Fibroblast of skin of left quadriceps (primary cell): ENCODE measurements at places on chromosomes 12 and 14.

DNA sequence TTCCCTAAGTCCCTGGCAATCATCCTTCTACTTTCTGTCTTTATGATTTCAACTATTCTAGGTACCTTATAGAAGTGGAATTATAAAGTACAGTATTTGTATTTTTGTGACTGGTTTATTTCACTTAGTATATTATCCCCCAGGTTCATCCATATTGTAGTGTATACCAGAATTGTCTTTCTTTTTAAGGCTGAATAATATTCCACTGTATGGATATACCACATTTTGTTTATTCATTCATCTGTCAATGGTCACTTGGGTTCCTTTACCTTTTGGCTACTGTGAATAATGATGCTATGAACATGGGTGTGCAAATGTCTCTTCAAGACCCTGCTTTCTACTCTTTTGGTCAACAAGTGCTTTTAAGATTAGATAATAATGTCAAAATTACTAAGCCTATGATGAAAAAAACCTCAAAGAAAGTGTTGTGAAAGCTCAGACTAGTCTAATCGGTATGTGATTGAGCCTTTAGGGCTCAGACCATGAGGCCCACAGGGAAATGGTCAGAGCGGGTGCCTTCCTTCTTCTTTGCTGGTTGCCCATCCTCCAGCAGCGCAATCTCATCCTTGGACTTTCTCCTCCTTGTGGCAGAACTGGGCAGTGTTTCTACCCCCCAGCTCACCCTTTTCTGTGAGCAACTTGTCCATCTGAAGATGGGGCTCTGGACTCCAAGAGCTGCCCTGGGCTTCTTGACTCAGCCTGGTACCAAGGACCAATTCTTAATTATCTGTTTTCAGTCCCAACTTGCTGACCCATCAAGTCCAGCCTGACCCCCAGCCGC, 105.4 kb downstream of the TTC8 start:
- no peak for DNase-seq

DNA sequence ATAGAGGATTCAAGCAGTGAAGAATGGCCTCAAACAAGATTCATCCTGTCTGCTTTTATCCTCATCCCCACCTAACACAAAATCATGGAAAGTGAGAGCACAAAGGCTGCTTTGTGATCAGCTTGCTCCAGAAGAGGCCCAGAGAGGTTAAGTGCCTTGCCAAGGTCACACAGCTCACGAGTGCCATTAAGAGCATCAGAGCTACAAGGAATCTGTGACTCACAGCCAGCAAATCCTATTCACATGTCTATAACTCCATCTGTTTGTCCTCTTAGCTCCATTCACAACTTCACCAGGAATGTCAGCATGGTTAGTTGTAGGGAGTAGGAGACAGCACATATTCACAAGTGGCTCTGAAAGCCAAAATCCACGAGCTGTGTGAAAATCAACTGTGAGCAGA, 79.8 kb downstream of the TTC9 start:
- no peak for DNase-seq

- DNase-seq, result no peak
Measured at GRCh38 chr12:46946137-46946536, 120.3 kb upstream of the SLC38A4 start.

- DNase-seq, result no peak
Measured at GRCh38 chr12:122834104-122834920, 945 bp upstream of the HIP1R start.

- no peak for DNase-seq
Measured at GRCh38 chr12:65642061-65642661, 182.1 kb upstream of the HMGA2 start.

DNA sequence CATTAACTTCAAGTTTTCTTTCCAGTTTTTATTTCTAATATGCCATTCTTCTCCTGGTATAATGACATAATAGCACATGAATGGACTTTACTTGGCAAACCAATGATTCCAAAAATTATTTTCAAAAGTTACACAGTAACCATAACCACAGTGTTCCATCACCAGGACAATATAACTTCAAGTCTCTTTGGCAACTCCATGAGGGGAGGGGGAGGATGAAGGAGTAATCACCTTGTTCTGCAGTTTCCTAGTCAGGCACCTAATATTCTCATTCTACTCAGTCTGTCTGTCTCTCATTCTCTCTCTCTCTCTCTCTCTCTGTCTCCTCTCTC, 66.6 kb downstream of the BTG1 start:
- DNase-seq, result no peak

DNA sequence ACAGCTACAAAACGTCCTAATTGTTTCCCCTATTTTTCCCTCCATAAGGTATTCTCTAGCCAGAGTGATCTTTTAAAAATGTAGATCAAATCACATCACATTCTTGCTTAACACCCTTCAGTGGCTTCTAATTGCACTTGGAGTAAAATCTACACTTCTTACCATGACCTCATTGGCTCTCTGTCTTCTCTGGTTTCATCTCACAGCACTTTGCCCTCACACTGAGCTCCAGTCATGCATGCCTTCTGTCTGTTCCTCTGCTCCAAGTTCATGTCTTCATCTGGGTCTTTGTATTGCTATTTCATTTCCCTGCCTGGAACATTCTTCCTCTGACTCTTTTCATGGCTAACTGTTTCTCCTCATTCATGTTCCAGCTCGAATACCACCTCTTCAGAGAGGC, 220.4 kb upstream of the GARIN6 start:
- no peak for DNase-seq

- DNase-seq, result no peak
Measured at GRCh38 chr12:10453156-10453555, at the start of gene KLRC1. TSS of gene KLRC1 (minus strand) at chr12:10453377. CDS start at chr12:10451156, 2,221 bp downstream.

GRCh38 chr12:45093051-45093450, 42.2 kb upstream of the DBX2 start:
- DNase-seq, result no peak

DNA sequence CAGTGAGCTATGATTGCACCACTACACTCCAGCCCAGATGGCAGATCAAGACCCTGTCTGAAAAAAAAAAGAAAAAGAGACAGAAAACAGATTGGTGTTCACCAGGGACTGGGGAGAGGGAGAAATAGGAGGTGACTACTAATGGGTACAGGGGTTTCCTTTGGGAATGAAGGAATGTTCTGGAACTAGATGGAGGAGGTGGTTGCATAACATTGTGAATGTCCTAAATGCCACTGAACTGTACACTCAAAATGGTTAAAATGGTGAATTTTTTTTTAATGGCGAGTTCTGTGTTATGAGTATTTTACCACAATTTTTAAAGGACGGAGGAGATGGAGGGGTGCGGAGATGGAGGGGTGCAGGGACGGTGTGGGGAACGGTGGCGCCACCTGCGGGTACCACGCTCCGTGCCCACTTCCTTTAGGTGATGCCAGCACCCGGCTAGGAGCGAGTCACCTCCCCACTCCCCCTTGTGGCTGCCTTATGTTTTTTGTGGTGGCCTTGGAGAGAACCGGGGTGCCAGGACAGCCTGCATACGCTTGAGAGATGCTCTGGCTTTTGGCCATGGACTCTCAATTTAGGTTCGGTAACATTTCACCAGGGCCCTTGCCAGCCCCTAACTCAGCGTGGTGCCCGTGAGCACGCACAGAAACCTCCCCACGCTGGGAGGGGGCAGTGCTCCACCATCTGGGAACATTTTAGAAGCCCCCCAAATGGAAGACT, 16.1 kb downstream of the UBC start:
- no peak for DNase-seq
